Fibroblast of skin of scalp (primary cell): ENCODE measurements at places on chromosomes 4 and X.

GRCh38 chr4:20264688-20265087 is 13.0 kb downstream of the SLIT2 start:
- no peak for DNase-seq

- no peak for DNase-seq
Observed at GRCh38 chr4:59598330-59598618, 1601.9 kb upstream of the ADGRL3 start.

DNA sequence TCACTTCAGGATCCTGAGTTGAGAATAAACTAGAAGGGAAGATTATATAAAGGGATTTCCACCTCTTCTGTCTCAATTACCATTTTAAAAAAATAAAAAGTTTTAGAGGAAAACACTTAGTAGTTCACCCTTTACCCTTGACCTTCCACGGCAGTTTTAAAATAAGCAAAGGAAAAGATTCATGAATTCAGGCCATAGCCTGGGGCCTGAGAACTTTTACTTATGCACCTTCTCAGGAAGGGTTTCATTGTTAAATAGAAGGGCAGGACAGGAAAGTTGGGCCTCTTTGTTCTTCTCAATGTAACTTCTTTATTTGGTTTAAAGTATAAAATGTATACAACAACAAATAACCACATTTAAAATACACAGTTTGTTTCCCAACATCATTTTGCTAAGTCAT is 54.9 kb downstream of the PKD2 start:
- DNase-seq, result no peak

GRCh38 chrX:77771601-77772000 is 14.4 kb downstream of the ATRX start:
- no peak for DNase-seq
